Posterior cingulate gyrus (tissue), 11 donors: ENCODE measurements at places on chromosomes 3 and 15.

DNA sequence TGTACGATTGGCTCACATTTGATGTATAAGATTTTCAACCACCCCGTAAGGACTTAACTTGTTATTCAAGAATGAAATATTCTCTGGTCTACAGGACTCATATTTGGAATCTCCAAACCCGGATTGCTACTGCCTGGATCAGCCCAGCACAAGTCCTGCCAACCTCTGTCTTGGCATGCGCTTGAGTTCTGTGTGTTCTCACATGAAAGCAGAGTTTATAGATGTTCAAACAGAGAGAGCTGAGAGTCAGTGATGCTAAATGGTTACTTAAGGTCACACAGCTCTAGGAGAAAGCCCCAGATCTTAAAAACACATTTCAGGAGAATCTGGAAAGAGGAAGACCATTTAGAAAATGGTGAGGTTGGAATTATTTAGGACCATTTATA, 268.0 kb upstream of the TBL1XR1 start:
- peak; percentile 36 for DNase-seq

- no peak for DNase-seq
Measured at GRCh38 chr3:26118165-26118564, 328.3 kb downstream of the OXSM start.

DNA sequence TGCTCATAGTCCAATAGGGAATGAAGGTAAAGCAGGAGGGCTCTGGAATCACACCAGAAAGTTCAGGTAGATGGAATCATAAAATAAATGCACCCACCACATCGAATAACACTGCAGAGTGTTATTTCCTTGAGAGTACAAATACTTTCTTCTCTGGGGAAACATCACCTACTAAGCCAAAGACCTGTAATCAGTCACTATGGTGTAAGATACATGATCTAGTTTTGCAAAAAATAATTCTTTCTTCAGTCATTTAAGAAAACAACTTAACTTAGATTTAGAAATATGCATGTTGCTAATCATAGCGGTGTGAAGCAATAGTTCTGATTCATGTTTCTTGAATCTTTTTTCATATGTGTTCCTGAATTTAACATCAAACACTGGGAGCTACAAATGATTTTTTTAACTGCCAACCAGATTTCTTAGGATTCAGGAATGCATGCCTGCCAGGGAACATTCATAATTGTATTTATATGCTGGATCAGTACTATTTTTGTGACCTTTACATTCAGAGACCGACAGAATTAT, 40.2 kb upstream of the MEIS2 start:
- DNase-seq = no peak

- no peak for DNase-seq
Measured at GRCh38 chr3:138256022-138256421, 68.9 kb downstream of the ARMC8 start.
